Stimulated activated CD4-positive, alpha-beta T cell treated with anti-CD3 and anti-CD28 coated beads, Interleukin-4, amount 100 ng/mL, for 48 hours (primary cell): ENCODE measurements at places on chromosomes 3 and 15.

GRCh38 chr3:185318141-185318540 is 44.8 kb upstream of the MAP3K13 start:
- DNase-seq, result no peak

DNA sequence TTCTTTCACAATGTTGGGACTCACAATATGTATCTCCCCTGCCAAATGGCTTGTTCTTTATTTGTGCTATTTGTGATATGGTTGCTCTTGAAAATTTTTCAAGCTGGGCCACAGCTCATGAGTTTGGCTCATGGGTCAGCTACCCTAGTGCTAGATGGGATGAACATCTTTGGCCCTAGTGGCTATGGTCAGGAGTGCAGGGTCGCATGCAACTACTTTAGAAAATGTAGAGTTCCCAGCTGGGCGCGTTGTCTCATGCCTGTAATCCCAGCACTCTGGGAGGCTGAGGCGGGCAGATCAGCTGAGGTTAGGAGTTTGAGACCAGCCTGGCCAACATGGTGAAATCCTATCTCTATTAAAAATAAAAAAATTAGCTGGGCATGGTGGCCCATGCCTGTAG is 55.8 kb downstream of the POLR2M start:
- DNase-seq, result no peak

DNA sequence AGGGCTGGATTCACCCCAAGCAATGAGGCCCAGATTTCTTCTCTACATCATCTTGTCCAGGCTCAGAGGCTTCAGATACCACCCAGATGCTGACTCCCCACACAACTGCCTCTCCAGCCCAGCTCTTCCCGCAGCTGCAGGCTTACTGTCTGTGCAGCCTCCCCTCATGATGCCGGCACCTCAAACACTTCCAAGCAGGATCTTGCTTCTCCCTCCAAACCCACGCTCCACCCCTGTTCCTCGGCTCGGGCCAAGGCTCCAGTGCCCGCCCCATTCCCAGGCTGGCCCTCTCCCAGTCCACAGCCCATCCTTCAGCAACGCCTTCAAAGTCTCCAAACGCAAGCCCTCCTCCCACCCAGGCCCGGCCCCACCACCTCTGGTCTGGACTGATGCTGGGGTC is 159.2 kb upstream of the LINGO1 start:
- no peak for DNase-seq

DNA sequence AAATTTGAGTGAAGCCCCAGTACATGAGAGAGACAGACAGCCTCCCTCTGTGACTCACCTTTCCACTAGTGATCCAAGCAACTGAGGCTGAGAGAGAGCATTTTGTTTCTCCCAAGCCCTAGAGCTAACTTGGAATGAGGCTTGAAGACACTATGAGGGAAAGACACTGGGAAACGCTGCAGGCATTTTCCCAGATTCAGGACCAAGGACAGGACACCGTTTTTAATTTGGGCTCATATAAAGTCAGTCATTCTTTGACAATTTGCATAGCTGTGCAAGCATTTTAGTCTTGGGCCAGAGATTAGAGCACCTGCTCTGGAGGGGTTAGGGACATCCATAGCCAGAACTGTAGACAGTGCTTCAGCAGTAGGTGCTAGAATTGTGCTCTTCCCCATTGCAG is 249.0 kb downstream of the AGBL1 start:
- DNase-seq, result no peak

DNA sequence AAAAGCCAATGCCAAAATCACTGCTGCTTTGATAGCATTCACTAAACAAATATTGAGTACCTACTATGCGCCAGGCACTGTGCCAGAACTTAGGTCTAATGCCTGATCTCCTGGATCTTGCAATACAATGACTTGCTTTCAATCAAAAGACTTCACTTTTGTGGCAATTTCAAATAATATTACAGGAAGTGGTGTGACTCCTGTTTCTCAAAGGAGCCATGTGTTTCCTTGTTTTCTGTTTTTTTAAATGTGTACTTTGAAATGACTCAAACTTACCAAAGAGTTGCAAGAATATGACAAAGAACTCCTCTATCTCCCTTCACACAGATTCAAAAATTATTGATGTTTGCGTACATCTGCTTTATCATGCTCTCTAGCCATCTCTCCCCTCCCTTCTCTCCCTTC is 18.3 kb downstream of the OSBPL10 start:
- no peak for DNase-seq

- DNase-seq, result no peak
These were observed 109.0 kb downstream of the CGGBP1 start for GRCh38 chr3:87949879-87950208.

- DNase-seq, result no peak
These were observed 30.2 kb upstream of the USP3 start for GRCh38 chr15:63473999-63474809.

DNA sequence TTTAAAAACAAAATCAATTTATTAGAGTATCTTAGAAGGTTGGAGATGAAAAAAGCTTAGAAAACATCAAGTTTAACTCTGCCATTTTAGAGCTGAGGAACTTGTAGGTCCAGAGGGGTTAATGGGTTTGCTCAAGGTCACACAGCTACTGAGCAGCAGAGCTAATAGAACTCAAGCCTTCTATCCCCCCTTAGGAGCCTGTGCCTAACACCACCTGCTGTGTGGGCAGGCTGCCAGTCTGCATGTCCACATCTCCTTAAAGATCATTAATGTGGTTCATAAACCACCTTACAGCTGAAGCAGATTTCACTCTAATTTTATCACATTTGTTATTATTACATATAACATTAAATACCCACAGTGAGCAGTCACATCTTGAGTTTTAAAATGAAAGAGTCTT is 14.1 kb upstream of the SLC35G2 start:
- no peak for DNase-seq

DNA sequence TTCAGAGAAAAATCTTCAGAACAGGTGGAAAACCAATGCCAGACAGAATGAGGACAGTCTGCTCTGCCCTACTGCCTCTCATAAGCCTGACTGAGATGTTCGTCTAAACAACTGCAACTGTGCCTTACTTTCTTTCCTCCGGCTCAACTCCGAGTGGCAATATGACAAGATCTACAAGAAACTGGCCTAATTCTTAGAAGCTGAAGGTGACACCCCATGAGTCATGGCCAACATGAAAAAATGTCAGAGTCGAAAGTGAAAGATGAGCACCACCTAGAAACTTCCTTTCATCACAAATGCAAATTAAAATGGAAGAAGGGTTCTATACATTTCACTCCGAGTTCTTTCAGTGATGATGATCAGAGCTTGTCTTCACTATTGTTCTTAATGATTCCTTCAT is 12.9 kb downstream of the PCYT1A start:
- DNase-seq, result peak; percentile 58

DNA sequence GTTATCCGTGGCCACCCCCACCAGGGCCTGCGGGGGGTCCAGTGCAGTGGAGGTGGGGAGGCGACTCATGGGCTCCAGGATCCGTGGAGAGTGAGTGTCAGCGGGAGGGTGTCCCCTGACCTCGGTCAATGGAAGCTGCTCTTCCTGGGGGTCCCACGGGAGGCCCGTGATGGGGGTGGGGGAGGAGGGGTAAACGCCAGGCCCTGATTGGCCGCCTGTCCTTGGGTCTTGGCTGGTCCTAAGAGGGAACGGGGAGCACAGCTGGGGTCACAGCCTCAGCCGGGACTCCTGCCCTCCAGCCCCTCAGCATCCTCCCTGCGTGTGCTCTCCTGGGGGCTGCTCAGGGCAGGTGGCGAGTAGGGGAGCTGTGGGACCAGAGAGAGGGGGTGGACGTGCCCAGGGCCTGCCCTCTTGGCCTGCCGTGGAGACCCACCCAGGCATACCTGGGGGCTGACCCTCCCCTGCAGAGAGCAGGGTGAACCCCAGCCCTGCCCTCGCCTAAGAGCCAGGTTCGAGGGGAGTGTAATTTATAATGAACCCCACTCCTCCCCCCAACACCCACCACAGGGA is 184.6 kb downstream of the GOLGA6L6 start:
- DNase-seq, result no peak

DNA sequence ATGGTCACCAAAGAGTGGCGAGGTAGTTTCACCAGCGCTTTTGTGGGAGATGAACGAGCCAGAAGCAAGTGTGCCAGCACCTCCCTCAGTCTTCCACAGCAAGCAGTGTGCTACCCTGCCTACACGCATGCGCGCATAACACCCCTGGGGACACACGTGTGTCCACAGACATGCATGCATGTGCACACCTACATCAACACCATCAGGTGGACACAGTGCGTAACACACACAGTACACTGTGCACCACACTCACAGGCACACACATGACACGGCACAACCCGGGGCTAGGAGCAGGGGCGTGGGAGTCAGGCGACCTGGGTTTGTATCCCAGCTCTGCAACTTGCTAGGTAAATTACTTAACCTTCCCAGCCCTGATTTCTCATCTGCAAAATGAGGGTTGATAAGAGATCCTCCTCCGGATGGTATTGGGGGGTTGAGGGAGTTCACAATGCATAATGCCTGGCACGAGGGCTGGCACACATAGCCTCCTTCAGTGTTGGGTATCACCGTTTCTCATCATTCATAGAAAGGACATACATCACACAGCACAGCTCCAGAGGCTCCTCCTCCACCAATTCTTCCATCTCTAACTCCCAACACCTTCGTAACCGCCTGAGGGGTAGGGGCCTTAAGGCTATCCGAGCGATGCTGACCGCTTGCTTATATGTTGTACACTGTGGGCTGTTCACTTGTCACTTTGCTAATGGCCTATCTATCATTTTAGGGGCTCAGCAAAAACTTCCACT is 174.9 kb downstream of the SMAD6 start:
- DNase-seq, result no peak

GRCh38 chr3:117399311-117400078 is 689.9 kb downstream of the TUSC7 start:
- DNase-seq, result no peak

DNA sequence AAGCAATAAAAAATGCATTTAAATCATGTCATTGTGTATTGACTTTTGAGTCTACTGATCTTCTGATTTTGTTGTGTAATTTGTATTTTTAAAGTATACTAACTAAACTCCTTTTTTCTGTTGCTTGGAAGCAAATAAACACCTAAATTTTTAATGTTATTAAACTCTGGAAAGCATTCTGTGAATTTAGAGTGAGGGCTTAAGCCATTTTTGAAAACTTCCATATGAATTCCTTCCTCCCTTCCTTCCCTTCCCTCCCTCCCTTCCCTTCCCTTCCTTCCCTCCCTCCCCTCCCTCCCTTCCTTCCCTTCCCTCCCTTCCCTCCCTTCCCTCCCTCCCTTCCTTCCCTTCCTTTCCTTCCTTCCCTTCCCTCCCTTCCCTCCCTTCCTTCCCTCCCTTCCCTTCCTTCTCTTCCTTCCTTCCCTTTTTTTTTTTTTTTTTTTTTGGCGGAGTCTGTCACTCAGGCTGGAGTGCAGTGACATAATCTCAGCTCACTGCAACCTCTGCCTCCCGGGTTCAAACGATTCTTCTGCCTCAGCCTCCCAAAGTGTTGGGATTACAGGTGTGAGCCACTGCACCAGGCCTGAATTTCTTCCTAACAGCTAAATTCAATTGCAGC is 56.6 kb upstream of the SENP5 start:
- DNase-seq, result no peak

- DNase-seq, result no peak
These were observed 691 bp upstream of the FSIP1 start for GRCh38 chr15:39783244-39783820.

- no peak for DNase-seq
These were observed 36.7 kb downstream of the ZBTB38 start for GRCh38 chr3:141405025-141405424.

DNA sequence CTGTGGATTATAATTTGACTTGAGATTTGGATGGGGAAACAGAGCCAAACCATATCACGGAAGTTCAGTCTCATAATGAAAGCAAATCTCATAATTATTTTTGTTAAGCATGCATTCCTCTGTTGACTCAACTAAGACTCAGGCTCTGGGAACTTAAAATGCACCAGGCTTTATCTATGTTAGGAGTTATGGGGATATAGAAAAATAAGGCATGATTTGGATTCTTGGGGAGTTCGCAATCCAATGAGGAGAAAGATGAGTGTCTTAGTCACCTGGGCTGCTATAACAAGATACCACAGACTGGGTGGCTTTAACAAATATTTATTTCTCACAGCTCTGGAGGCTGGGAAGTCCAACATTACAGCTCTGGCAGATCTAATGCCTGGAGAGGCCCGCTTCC is 89.4 kb upstream of the TJP1 start:
- DNase-seq, result no peak

- DNase-seq, result no peak
These were observed 109.6 kb upstream of the LMOD3 start for GRCh38 chr3:69231929-69232440.

DNA sequence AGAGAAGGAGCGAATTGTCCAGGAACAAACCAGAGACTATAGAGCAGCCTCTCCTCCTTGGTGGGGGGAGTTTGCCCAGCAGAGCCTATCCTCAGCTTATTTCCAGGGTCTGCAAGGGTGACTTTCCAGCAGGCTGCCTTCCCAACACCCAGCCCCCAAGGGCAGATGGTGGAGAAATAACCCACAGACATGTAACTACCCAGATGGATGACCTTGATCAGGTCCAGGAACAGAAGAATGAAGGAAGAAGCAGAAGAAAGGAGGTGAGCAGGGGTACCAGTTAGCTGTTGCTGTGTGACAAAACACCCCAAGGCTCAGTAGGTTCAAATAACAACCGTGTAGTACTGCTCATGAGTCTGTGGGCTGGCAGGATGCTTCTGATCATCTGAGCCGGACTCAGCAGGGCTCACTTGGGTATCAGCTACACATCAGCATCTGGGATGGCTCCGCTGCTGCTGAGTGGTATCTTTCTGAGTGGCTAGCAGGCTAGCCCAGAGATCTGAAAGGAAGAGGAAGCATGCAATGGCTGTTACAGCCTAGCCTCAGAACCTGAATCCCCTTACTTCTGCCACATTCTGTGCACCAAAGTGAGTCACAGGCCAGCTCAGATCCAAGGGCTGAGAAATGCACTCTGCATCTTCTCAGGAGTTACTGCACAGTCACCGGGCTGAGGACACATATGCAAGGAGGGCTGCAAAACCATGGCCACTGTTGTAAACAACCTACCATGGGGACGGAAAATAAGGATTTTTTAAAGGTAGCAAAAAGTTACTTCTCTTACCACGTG is 22.2 kb upstream of the TXNRD3 start:
- no peak for DNase-seq

GRCh38 chr3:189500299-189500698 is 130.9 kb upstream of the TP63 start:
- DNase-seq, result no peak
